Peyer's patch (tissue), 4 donors: ENCODE measurements at places on chromosomes 16 and 17. TPM values are rescaled to one million over a fixed set of nuclear protein-coding genes. Genes with fewer than 3 reads are reported as not detected.
A peak's percentile ranks its signal among the peaks of the same experiment; 100 is the strongest.

- H3K27me3 ChIP-seq = peaks cover 3% of the 10 kb centered on the region
- DNase-seq = peak; percentile 61
- H3K36me3 ChIP-seq = no peaks in the 10 kb centered on the region
- peak overlapping the region; percentile 65 for H3K4me3 ChIP-seq
- no peaks in the 10 kb centered on the region for H3K4me1 ChIP-seq
- no peak overlapping the region for H3K27ac ChIP-seq
Observed at GRCh38 chr16:2339521-2340484, 725 bp downstream of the ABCA3 start.

Gene ATP2A1
- 2.0 TPM for total RNA-seq

DNA sequence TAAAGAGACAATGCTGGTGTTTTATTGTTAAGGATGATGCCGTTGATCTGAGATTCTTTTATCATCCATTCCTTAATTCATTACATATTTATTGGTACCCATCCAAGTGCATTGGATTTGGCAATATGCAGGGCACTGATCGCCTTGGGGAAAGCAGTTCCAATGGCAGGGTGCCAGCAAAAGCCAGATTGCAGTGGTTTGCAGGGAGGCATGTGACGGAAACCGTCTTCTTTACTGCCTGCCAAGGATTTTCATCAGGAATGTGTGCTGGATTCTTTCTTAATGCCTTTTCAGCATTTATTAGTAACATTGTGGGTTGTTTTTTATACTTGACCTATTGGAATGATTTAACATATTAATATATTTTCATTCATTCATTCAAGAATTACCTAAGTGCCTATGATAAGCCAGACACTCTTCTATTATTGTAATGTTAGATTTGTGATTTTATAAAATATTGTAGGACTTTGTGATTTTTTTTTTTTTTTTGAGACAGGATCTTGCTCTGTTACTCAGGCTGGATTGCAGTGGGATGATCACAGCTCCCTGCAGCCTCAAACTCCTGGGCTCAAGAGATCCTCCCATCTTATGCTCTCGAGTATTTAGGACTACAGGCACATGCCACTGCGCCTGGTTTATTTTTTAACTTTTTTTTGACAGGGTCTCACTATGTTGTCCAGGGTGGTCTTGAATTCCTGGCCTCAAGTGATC is 93.4 kb upstream of the TNRC6A start:
- no peak overlapping the region for H3K4me3 ChIP-seq
- DNase-seq = peak; percentile 56
- H3K4me1 ChIP-seq = no peaks in the 10 kb centered on the region
- no peaks in the 10 kb centered on the region for H3K27me3 ChIP-seq

- H3K4me1 ChIP-seq = peaks cover 4% of the 10 kb centered on the region
- H3K27me3 ChIP-seq = no peaks in the 10 kb centered on the region
- H3K4me3 ChIP-seq = no peak overlapping the region
- peak overlapping the region; percentile 78 for H3K27ac ChIP-seq
- H3K36me3 ChIP-seq = no peaks in the 10 kb centered on the region
Observed at GRCh38 chr16:17266608-17267313, 204.0 kb downstream of the XYLT1 start.

DNA sequence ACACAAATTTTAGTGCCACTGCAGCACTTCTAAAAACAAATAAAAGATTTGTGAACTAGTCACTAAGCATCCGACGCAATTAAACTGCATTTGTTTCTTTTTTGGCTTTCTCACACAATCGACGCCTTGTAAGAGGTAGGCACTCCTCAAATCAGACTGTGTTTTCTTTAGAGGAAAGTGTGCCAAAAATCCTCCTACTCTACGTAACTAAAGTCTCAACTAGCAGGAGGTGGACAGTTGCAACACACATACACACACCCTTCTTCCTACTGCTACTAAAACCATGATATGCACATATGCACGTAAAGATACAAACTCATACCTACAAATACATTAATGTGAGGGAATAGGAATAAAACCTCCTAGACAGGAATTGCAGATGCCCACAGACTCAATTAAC is 844.7 kb upstream of the SOX9 start:
- H3K4me1 ChIP-seq = no peaks in the 10 kb centered on the region
- no peaks in the 10 kb centered on the region for H3K27me3 ChIP-seq
- H3K27ac ChIP-seq = no peak overlapping the region
- H3K36me3 ChIP-seq = no peaks in the 10 kb centered on the region

- H3K27me3 ChIP-seq = no peaks in the 10 kb centered on the region
- no peaks in the 10 kb centered on the region for H3K4me1 ChIP-seq
- no peaks in the 10 kb centered on the region for H3K36me3 ChIP-seq
- peak; percentile 63 for DNase-seq
Observed at GRCh38 chr17:64448665-64449512, at the start of gene MILR1. Gene MILR1, plus strand, starts transcription at chr17:64449115. Its CDS starts 54 bp downstream, at chr17:64449169.

GRCh38 chr16:30122604-30123160 is 338 bp downstream of the MAPK3 start:
- peak overlapping the region; percentile 97 for H3K27ac ChIP-seq
- peak overlapping the region; percentile 70 for H3K4me3 ChIP-seq
- no peaks in the 10 kb centered on the region for H3K36me3 ChIP-seq
- peak; percentile 51 for DNase-seq

DNA sequence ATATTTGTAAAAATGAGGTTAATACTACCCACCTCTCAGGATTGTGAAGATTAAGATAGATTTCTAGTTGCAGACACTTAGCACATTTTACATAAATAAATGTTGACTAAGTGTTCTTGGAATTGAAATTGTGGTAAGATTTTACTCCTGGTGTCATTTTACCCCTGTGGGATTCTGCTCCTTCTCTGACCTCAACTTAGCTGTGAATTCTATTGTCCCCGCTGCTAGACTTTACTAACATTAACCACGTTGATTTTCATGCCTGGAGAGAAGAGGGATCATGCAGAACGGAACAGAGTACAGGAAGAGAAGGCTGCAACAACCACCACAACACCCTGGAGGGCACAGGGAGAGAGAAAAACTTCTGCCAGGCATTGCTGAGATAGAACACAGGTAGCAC is 2.1 kb upstream of the TOM1L1 start:
- no peak for DNase-seq
- no peaks in the 10 kb centered on the region for H3K27me3 ChIP-seq
- no peaks in the 10 kb centered on the region for H3K4me1 ChIP-seq

DNA sequence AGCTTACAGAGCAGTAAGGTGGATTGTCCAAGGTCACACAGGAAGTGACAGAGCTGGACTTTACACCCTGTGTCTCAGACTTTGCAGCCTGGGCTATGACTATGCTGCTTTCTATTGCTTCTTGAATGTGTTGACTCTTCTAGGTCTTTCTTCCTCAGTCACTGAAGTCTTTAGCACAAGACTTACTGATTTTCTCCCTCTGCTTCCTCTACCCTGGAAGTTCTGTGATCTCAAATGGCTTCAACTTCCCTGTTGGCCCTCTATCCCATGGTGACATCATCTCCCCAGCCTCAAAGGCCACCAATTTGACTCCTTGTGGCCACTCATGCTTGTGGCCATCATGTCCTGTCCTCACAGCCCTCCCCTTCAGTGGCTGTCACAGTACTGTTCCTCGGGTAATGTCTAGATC is 181.3 kb downstream of the HS3ST3A1 start:
- no peak overlapping the region for H3K27ac ChIP-seq
- DNase-seq = peak; percentile 63
- no peak overlapping the region for H3K4me3 ChIP-seq
- no peaks in the 10 kb centered on the region for H3K36me3 ChIP-seq

Gene HNF1B
- total RNA-seq = 31.8 TPM

DNA sequence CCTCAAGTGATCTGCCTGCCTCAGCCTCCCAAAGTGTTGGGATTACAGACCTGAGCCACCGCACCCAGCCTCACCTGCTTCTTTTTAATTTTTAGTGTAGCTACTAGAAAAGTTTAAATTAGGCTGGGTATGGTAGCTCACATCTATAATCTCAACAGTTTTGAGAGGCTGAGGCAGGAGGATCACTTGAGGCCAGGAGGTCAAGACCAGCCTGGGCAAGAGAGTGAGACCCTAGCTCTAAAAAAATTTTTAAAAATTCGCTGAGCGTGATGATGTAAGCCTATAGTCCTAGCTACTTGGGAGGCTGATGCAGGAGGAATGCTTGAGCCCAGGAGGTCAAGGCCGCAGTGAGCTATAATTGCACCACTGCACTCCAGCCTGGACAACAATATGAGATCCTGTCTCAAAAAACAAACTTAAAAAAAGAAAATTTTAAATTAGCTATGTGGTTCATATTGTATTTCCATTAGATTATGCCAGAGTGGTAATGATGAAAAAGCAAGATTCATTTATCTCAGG is 34.9 kb downstream of the TXNDC11 start:
- no peaks in the 10 kb centered on the region for H3K27me3 ChIP-seq
- H3K27ac ChIP-seq = no peak overlapping the region
- no peak for DNase-seq
- H3K4me1 ChIP-seq = no peaks in the 10 kb centered on the region
- no peak overlapping the region for H3K4me3 ChIP-seq

Gene ATP1B2
- total RNA-seq = 0.47 TPM

DNA sequence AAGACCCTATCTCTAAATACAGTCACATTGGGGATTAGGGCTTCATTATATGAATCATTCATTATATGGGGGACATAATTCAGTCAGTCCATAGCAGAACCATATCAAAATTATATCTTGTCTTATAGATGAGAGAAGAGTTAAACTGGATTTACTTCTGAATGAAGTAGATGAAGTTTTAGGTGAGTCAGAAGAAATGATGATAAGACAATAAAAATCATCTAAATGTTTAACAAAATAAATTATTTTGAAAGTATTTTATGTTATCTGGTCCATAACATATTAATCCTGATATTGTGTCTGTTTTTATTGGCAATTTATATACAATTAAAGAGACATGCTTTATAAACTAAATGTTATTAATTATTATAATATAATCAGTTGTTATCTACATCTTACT is 76.9 kb upstream of the EFCAB3 start:
- no peak for DNase-seq
- no peaks in the 10 kb centered on the region for H3K27me3 ChIP-seq
- no peaks in the 10 kb centered on the region for H3K36me3 ChIP-seq
- no peak overlapping the region for H3K4me3 ChIP-seq
- H3K4me1 ChIP-seq = no peaks in the 10 kb centered on the region

Gene RDM1
- not detected for total RNA-seq

DNA sequence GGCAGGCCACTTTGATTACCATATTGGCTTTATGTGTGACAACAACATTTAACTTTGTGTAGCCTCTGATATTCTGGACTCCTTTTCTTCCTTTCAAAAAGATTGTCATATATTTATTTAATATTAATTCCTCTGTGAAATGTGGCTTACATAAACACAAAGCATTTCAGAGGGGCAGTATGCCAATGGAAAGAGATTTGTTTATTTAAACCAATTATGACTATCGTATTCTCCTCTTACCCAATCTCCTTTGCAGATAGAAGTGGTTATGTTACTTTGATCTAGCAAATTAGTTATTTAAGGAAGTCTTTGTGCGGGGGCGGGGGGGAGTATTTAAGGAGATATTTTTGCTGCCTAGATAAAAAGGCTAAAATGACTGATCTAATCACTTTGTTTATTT is 573.7 kb upstream of the KIF2B start:
- H3K27ac ChIP-seq = no peak overlapping the region
- no peak for DNase-seq

Gene FBXO39
- not detected for total RNA-seq

GRCh38 chr17:78728495-78728894 is 53.6 kb downstream of the CYTH1 start:
- peaks cover 15% of the 10 kb centered on the region for H3K4me1 ChIP-seq
- H3K27ac ChIP-seq = no peak overlapping the region
- no peak overlapping the region for H3K4me3 ChIP-seq
- no peaks in the 10 kb centered on the region for H3K27me3 ChIP-seq
- DNase-seq = no peak

- H3K4me1 ChIP-seq = no peaks in the 10 kb centered on the region
- H3K4me3 ChIP-seq = no peak overlapping the region
- no peak for DNase-seq
Observed at GRCh38 chr16:30004424-30004776, 6.4 kb downstream of the DOC2A start.

GRCh38 chr16:12225806-12226465 is 249.4 kb downstream of the SNX29 start:
- H3K27me3 ChIP-seq = no peaks in the 10 kb centered on the region
- H3K36me3 ChIP-seq = no peaks in the 10 kb centered on the region
- H3K4me1 ChIP-seq = no peaks in the 10 kb centered on the region
- no peak overlapping the region for H3K4me3 ChIP-seq

Gene SYNGR2
- total RNA-seq = 74.9 TPM

GRCh38 chr17:44807817-44808155 is 22.3 kb downstream of the GJC1 start:
- no peaks in the 10 kb centered on the region for H3K27me3 ChIP-seq
- no peak overlapping the region for H3K27ac ChIP-seq
- H3K36me3 ChIP-seq = no peaks in the 10 kb centered on the region
- no peak overlapping the region for H3K4me3 ChIP-seq
- H3K4me1 ChIP-seq = no peaks in the 10 kb centered on the region
